ENCODE measurements at places on chromosomes 4 and X.

GRCh38 chrX:108494406-108495090 lies 54.9 kb downstream of the COL4A5 start:
- DNase-seq, result no peak
- H3K36me3 ChIP-seq, result no peaks in the 10 kb centered on the region
- H3K27me3 ChIP-seq, result no peaks in the 10 kb centered on the region
- H3K27ac ChIP-seq, result no peak overlapping the region

DNA sequence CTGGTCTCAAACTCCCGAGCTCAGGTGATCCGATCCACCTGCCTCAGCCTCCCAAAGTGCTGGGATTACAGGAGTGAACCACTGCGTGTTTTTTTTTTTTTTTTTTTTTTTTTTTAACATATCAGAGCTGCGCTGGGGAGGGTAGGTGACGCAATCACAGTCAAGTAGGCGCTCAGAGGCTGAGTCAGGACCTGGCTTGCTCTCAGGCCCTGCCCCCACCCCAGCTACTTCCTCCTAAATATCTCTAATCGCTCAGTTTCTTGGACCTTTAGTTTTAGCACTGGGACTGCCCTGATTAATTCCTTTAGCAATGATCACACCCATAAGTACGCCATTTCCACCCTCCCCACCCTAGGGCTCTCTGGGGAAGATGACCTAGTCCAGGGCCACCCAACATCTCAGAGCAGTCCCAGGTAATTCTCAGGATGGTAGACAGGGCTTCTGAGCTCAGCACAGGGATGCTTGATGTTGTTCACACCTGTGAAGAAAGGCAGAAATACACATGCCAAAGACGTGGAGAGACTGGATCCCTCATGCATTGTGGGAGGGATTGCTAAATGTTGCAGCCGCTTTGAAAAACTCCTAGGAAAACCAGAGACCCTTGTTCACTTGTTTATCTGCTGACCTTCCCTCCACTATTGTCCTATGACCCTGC lies 50.2 kb downstream of the DDX3X start:
- H3K4me1 ChIP-seq, result peaks cover 16% of the 10 kb centered on the region
- peak overlapping the region; percentile 55 for H3K27ac ChIP-seq
- H3K4me3 ChIP-seq, result no peak overlapping the region
- no peaks in the 10 kb centered on the region for H3K36me3 ChIP-seq
- no peaks in the 10 kb centered on the region for H3K27me3 ChIP-seq
- peak; percentile 43 for DNase-seq

DNA sequence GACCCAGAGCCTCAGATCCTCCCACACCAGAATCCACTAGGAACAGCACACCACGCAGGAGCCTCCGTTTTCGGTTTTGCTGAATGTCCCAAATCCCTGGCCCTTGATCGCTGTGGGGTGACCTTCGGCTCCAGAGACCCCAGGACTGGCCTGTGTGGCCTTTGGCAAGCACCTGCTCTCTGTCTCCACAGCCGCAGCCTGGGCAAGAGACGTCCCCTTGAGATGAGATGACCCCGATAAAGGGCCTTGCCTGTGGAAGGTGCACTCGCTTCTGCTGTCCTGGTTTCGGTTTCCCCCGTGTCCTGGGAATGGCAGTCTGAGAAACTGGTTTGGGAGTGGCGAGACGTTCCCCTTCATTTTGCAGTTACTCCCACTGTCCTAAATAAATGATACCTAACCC lies 9.6 kb downstream of the PSAPL1 start:
- H3K27ac ChIP-seq, result no peak overlapping the region
- no peaks in the 10 kb centered on the region for H3K4me1 ChIP-seq
- H3K4me3 ChIP-seq, result no peak overlapping the region
- no peaks in the 10 kb centered on the region for H3K27me3 ChIP-seq
- DNase-seq, result no peak
- H3K36me3 ChIP-seq, result no peaks in the 10 kb centered on the region

DNA sequence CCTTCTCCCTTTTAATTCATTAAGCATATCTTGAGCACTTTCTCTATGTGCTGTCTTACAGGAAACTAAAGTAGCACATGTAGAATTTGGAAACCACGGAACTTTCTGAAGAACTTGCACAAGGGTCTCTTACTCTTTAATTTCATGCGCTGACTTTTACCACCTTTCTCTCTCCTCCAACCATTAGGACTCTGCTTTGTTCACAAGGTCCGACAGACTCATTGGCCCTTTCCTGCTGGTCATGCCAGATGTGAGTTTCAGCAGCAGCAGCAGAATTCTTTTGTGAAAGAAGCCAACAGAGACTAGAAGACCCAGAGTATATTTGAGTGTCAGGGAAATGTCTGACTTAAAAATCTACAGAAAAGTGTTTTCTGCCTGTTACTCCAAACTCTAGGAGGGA lies 207.1 kb downstream of the GUCY2F start:
- no peak for DNase-seq
- no peak overlapping the region for H3K27ac ChIP-seq
- no peaks in the 10 kb centered on the region for H3K4me1 ChIP-seq
- no peaks in the 10 kb centered on the region for H3K36me3 ChIP-seq
- H3K4me3 ChIP-seq, result no peak overlapping the region
- no peaks in the 10 kb centered on the region for H3K27me3 ChIP-seq

GRCh38 chr4:67055319-67055718 lies 490.0 kb downstream of the CENPC start:
- no peaks in the 10 kb centered on the region for H3K27me3 ChIP-seq
- no peak overlapping the region for H3K27ac ChIP-seq
- no peaks in the 10 kb centered on the region for H3K4me1 ChIP-seq
- H3K36me3 ChIP-seq, result no peaks in the 10 kb centered on the region

DNA sequence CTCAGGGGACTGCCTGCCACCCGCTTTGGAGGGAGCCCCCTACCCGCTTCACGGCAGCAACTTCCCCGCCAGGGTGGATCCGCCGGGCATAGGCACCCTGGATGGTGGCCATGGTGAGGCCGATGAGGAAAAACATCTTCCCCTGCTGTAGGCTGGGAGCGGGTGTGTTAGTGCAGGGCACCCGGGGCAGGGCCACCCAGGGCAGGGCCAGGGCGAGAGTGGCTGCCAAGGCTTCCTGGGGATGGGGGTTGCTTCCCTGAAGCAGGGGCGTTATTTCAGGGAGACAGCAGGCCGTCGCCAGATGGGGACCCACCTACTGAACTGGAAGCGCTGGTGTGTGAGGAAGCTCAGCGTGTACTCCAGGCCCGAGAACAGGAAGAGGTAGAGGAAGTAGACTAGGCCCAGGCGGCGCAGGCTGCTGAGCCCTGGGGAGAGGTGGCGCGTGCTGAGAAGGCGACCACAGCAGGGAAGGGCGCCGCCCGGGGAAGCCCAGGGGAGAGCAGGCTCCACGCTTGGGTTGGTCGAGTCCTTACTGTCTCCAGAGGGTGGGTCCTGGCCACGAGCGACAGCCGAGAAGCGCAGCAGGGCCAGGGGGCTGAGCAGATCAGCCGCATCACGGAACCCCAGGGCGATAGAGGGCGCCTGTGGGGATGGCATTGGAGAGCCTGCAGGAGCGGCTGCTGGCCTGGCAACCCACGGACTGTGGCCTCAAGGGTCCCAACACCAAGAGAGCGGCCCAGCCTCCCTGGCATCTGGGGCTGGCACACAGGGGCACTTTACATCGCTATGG lies 31.5 kb downstream of the NOP14 start:
- peaks cover 49% of the 10 kb centered on the region for H3K36me3 ChIP-seq
- H3K4me3 ChIP-seq, result peak overlapping the region; percentile 81
- peak overlapping the region; percentile 91 for H3K27ac ChIP-seq
- DNase-seq, result peak; percentile 73
- H3K4me1 ChIP-seq, result peaks cover 36% of the 10 kb centered on the region

GRCh38 chr4:82643994-82644733 lies 82.4 kb upstream of the TMEM150C start:
- H3K4me1 ChIP-seq, result no peaks in the 10 kb centered on the region
- H3K36me3 ChIP-seq, result no peaks in the 10 kb centered on the region
- DNase-seq, result no peak
- H3K27ac ChIP-seq, result no peak overlapping the region
- peaks cover 3% of the 10 kb centered on the region for H3K27me3 ChIP-seq

GRCh38 chr4:36773467-36773866 lies 471.1 kb upstream of the NWD2 start:
- H3K4me3 ChIP-seq, result no peak overlapping the region
- H3K27me3 ChIP-seq, result no peaks in the 10 kb centered on the region
- no peak for DNase-seq
- no peak overlapping the region for H3K27ac ChIP-seq
- H3K36me3 ChIP-seq, result no peaks in the 10 kb centered on the region
- H3K4me1 ChIP-seq, result no peaks in the 10 kb centered on the region

- no peaks in the 10 kb centered on the region for H3K27me3 ChIP-seq
- peaks cover 36% of the 10 kb centered on the region for H3K4me1 ChIP-seq
- DNase-seq, result peak; percentile 62
- peak overlapping the region; percentile 77 for H3K27ac ChIP-seq
- H3K36me3 ChIP-seq, result peaks cover 20% of the 10 kb centered on the region
These were observed 13.8 kb downstream of the CMC4 start for GRCh38 chrX:155056877-155057792.

- H3K4me1 ChIP-seq, result no peaks in the 10 kb centered on the region
- H3K36me3 ChIP-seq, result peaks cover 3% of the 10 kb centered on the region
- no peak overlapping the region for H3K4me3 ChIP-seq
- no peak for DNase-seq
- no peaks in the 10 kb centered on the region for H3K27me3 ChIP-seq
- no peak overlapping the region for H3K27ac ChIP-seq
These were observed 6.9 kb downstream of the PDLIM5 start for GRCh38 chr4:94458682-94459081.

- H3K4me3 ChIP-seq, result no peak overlapping the region
- H3K4me1 ChIP-seq, result no peaks in the 10 kb centered on the region
- no peak for DNase-seq
- H3K36me3 ChIP-seq, result no peaks in the 10 kb centered on the region
- no peak overlapping the region for H3K27ac ChIP-seq
These were observed 4.0 kb downstream of the TCEAL2 start for GRCh38 chrX:102129473-102129872.

DNA sequence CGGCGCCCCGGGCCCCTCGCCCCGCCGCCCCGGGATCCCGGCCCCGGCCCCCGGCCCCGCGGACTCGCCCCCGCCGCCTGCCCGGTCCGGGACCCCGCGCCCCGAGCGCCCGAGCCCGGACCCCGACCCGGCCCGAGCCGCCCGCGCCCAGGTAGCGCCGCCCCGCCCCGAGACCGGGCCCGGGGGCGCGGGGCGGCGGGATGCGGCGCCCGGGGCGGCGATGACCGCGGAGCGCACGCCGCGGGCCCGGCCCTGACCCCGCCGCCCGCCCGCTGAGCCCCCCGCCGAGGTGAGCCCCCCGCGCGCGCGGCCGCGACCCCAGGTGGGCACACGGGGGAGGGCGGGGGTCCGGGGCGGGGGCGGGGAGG lies 224 bp downstream of the FGFRL1 start:
- DNase-seq, result no peak
- H3K4me3 ChIP-seq, result no peak overlapping the region
- H3K36me3 ChIP-seq, result no peaks in the 10 kb centered on the region
- H3K4me1 ChIP-seq, result peaks cover 21% of the 10 kb centered on the region
- H3K27me3 ChIP-seq, result peaks cover 23% of the 10 kb centered on the region

GRCh38 chr4:21738821-21739220 lies 209.8 kb downstream of the KCNIP4 start:
- H3K4me1 ChIP-seq, result no peaks in the 10 kb centered on the region
- no peaks in the 10 kb centered on the region for H3K27me3 ChIP-seq
- no peak overlapping the region for H3K4me3 ChIP-seq
- no peak overlapping the region for H3K27ac ChIP-seq
- H3K36me3 ChIP-seq, result no peaks in the 10 kb centered on the region

- no peak overlapping the region for H3K27ac ChIP-seq
- no peaks in the 10 kb centered on the region for H3K36me3 ChIP-seq
- DNase-seq, result no peak
- no peaks in the 10 kb centered on the region for H3K27me3 ChIP-seq
- no peaks in the 10 kb centered on the region for H3K4me1 ChIP-seq
These were observed 53.4 kb downstream of the GRXCR1 start for GRCh38 chr4:42945874-42946273.

DNA sequence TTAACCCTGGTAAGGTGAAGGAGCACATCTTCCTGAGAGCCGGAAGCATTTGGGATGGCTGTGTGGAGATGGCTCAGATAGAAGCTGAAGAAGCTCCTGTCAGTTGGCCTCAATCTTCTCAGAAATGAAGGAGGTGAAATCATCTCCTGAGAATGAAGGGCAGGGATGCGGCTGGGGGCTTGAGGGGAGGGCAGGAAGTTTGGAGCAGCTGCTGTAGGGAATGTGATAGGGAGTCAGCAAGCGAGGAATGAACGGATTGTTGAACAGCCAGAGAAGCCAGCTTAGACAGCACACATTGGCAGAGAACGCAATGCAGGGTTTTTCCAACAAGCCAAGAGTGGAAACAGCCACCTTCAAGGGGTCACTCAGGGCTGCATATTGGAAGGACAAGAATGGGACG lies 10.0 kb downstream of the KCNE5 start:
- peaks cover 6% of the 10 kb centered on the region for H3K4me1 ChIP-seq
- H3K27me3 ChIP-seq, result peaks cover 2% of the 10 kb centered on the region
- H3K4me3 ChIP-seq, result no peak overlapping the region
- no peaks in the 10 kb centered on the region for H3K36me3 ChIP-seq
- H3K27ac ChIP-seq, result no peak overlapping the region

- H3K27ac ChIP-seq, result peak overlapping the region; percentile 99
- peaks cover 41% of the 10 kb centered on the region for H3K36me3 ChIP-seq
- H3K4me1 ChIP-seq, result peaks cover 43% of the 10 kb centered on the region
- no peak for DNase-seq
- H3K27me3 ChIP-seq, result no peaks in the 10 kb centered on the region
- H3K4me3 ChIP-seq, result peak overlapping the region; percentile 89
These were observed 644 bp upstream of the EBP start for GRCh38 chrX:48520976-48521352.

- no peaks in the 10 kb centered on the region for H3K36me3 ChIP-seq
- DNase-seq, result no peak
- H3K27ac ChIP-seq, result no peak within 1 kb of the TSS
- H3K4me1 ChIP-seq, result no peaks in the 10 kb centered on the region
These were observed at the start of gene ZNF185 for GRCh38 chrX:152897222-152898131. TSS of gene ZNF185 (plus strand) at chrX:152898067. CDS start at chrX:152914490, 16,423 bp downstream.

DNA sequence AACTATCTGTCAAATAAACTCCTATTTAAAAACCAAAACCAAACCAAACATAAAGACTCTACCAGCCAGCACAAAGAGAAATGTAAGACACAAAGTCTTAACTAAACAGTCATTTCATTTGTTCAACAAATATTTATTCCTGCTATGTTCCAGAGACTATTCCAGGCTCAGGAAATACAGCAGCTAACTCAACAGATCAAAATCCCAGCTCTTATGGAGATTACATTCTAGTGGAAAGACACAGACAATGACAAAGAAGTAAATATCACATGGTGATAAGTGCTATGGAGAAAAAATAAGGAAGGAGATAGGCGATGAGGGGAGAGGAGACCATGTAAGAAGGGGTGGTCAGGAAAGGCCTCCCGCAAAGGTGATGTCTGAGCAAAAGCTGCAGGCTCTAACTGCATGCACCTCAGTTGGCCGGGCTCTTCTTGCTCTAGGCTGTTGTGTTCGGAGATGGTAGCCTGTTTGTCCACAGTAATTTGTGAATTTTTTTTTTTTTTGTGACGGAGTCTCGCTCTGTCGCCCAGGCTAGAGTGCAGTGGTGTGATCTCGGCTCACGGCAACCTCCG lies 15.1 kb downstream of the PPEF1 start:
- no peak overlapping the region for H3K4me3 ChIP-seq
- H3K27ac ChIP-seq, result no peak overlapping the region
- no peaks in the 10 kb centered on the region for H3K27me3 ChIP-seq
- H3K4me1 ChIP-seq, result peaks cover 6% of the 10 kb centered on the region

DNA sequence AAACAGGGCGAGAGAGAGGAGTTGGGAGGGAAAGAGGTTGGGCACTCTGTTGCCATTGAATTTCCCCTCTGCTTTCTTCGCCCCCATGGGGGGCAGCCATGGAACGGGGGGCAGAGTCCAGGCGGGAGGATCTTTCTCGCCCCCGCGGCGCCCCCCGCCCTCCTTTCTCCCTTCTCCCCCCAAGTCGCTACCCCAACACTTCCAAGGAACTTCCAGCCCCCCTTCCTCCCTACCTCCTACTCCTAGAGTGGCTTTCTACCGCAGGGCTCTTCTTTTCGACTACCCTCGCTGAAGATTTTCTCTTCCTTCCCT lies 594 bp upstream of the STAG2 start:
- DNase-seq, result no peak
- peak overlapping the region; percentile 89 for H3K4me3 ChIP-seq
- H3K27ac ChIP-seq, result peak overlapping the region; percentile 95
- no peaks in the 10 kb centered on the region for H3K27me3 ChIP-seq
